ENCODE measurements at places on chromosomes 5 and 9.

DNA sequence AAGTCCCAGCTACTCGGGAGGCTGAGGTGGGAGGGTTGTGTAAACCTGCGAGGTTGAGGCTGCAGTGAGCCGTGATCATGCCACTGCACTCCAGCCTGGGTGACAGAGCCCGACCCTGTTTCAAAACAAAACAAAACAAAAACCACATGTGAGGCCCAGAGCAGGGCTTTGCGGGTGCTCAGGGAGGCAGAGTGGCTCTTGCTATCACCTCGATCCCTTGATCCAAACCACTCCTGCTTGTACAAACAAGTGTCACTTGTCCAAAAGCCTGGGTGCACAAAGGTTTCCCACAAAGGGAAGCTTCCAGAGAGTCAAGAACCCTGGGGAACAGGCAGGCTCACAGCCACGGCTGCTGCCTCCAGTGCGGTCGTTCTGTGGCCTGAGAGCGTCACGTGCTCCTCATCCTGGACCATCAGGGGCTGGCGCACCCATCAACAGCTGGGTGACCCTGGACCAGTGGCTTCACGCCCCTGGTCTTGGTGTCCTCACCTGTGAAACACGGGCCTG, 162.7 kb downstream of the C9orf50 start:
- no peak for DNase-seq

DNA sequence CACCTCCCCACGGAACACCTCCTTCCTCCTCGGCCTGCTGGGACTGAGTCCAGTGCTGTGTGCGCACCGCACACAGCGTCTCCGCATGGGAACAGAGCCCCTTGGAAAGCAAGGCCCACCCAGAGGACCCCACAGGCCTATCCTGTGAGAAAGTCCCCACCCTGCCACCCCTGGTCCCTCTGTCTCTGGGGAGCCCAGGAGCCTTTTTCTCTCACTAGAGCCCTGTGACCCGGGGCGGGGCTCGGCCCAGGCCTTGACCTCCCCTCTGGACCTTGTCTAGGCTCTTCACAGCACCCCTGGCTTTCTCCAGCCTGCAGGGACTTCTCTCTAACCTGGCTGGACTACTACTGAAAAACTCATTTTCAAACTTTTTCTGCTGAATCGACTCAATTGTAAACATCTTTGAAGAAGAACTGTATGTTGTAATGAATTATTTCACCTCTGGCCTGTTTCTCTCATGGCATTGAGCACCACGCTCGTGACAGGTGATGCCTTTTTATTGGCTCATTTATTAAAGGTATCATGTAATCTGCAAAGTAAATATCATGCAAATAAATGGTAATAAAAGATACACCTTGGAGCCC, 89.2 kb downstream of the IRX1 start:
- no peak for DNase-seq

GRCh38 chr5:123089914-123090660, 1.0 kb downstream of the PRDM6 start:
- DNase-seq: peak; percentile 37

- DNase-seq: no peak
Observed at GRCh38 chr5:179753971-179754370, 21.3 kb downstream of the MAML1 start.

GRCh38 chr5:77908787-77909186, 132.6 kb upstream of the TBCA start:
- no peak for DNase-seq

DNA sequence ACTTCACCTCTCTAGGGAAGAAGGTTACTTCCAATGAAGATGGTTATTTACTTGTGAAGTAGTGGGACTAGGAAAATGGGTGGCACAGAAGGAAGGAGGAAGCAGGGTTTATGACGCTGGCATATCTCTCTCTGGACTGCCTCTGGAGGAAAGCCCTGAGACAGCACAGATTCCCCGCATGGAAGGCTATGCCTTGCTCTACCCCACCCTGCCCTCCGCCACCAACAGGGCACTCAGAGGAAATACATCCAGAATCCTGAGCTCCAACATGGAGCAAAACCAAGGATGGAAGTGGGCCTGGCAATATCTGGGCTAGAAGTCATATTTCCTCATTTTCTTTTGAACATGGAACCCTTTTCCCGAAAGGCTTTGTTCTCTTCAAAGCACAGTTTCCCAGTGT, 346.9 kb downstream of the ZSWIM6 start:
- DNase-seq: no peak

GRCh38 chr5:65026816-65027548, 258.3 kb downstream of the CWC27 start:
- no peak for DNase-seq

DNA sequence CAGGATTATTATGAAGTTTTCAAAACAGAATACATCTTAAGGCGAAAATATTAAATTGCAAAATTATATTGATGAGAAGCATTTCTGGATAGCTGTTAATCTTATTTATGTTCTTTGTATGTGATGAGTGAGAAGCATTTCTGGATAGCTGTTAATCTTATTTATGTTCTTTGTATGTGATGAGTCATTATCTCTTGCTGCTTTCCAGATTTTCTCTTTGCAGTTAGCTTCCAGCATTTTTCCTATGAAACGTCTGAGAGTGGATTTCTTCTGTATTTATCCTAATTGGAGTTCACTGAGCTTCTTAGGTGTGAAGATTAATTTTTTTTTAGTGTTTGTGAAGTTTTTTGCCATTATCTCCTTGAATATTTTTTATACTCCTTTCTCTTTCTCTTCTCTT, 8.2 kb downstream of the TMEM232 start:
- DNase-seq: no peak

GRCh38 chr9:123517512-123517911, 161.5 kb downstream of the CRB2 start:
- no peak for DNase-seq

DNA sequence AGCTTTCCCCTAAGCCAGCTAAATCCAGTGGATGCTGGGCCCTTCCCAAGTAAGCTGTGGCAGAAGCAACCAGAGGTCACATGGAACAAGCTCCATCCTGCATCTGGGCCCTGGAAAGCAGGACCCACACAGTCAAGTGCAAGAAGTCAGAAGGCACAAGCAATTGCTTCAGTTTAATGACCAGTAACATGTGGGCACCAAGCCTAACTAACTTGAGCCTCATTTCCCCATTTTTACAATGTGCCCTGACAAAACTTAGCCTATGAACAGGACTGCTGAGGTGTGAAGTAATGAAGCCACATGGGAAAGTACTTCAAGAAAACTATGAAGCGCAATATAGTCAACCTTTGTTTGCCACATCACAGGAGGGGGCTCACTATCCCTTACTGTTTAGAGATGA, 90.5 kb downstream of the TLE1 start:
- no peak for DNase-seq

DNA sequence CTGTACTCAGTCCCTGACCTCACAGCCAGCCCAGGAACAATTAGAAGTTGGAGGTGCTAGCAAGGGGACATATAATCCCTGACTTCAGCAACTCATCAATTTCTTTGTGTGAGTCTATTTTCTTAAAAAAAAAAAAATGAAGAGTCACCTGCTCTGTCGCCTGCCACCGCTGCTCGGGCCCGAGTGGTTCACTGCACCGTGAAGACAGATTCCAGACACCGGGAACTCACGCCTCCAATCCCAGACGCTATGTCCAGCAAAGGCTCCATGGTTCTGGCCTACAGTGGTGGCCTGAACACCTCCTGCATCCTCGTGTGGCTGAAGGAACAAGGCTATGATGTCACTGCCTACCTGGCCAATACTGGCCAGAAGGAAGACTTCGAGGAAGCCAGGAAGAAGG, 606.6 kb downstream of the PRELID2 start:
- no peak for DNase-seq

- DNase-seq: no peak
Observed at GRCh38 chr5:58849223-58849622, 266.3 kb downstream of the RAB3C start.

DNA sequence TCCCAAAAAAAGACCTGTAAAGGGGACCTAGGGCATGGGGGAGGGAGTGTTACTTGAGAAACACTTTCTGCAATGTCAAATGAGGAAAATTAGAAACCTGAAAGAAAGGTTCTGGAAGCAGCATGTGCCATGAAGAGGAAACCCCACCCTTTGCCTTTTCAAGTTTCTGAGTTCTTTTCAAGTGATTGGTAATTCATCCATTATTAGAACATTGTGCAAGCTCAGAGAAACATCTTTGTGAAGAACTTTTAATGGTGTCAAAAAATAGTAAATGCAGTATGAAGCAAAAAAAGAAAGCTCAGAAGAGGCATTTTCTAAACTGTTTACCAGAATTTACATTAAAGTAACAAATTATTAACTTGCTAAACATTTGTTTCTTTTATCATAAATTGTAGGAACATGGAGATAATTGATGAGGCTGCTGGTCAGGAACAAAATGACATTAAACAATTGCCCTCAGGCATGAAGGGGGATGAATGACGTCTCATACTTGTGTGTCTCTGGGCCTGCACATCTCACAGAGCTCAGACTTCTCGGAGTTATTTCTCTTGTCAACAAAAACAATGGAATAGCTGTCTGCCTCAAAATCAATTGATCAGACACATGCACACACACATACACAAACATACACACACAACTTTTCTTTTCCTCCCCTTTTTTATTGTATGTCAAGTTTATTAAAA, 1946.0 kb upstream of the CDH6 start:
- DNase-seq: no peak

- DNase-seq: no peak
Observed at GRCh38 chr5:117680426-117680825, 1105.8 kb upstream of the SEMA6A start.

DNA sequence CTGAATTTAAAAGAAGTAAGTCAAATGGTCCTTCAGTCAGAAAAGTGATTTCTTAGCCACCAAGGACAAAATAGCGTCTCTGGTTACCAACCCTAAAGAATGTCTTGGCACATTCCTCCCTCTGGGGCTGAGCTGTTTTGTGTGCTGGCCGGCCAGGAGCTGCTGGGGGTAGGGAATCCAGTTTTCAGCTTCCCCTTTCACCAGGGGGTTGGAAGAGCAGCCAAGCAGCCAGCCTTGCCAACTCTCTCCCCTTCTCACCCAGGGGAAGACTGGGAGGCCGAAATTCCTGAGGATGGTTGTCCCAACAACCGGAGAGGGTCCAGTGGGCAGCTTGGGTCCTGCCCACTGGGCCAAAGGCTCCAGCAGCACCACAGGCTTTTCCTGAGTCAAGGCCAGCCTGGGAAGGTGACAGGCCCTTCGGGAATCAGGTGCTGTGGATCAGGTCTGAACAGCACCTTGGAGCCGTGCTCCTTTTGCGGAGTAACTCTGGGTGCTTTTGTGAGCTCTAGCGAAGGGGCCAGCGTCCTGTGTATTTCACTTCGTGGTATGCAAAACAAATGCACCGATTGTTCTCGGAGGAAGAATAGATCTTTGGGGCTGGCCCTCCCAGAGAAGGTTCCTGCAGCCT, 4.2 kb downstream of the WWC1 start:
- no peak for DNase-seq

GRCh38 chr5:179300581-179301180, 44.6 kb downstream of the ADAMTS2 start:
- no peak for DNase-seq

DNA sequence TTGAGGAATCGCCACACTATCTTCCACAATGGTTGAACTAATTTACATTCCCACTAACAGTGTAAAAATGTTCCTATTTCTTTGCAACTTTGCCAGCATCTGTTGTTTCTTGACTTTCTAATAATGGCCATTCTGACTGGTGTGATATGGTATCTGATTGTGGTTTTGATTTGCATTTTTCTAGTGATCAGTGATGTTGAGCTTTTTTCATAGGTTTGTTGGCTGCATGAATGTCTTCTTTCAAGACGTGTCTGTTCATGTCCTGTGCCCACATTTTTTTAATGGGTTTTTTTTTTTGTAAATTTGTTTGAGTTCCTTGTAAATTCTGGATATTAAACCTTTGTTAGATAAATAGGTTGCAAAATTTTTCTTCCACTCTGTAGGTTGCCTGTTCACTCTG, 615.9 kb downstream of the SEMA5A start:
- no peak for DNase-seq

GRCh38 chr9:98045234-98046179, 11.0 kb upstream of the NANS start:
- DNase-seq: peak; percentile 94
